ENCODE measurements at places on chromosomes 11 and 22.

- DNase-seq: no peak
Observed at GRCh38 chr11:75536786-75537641, 11.3 kb upstream of the GDPD5 start.

GRCh38 chr11:30753994-30754393 is 167.8 kb upstream of the MPPED2 start:
- DNase-seq: no peak

DNA sequence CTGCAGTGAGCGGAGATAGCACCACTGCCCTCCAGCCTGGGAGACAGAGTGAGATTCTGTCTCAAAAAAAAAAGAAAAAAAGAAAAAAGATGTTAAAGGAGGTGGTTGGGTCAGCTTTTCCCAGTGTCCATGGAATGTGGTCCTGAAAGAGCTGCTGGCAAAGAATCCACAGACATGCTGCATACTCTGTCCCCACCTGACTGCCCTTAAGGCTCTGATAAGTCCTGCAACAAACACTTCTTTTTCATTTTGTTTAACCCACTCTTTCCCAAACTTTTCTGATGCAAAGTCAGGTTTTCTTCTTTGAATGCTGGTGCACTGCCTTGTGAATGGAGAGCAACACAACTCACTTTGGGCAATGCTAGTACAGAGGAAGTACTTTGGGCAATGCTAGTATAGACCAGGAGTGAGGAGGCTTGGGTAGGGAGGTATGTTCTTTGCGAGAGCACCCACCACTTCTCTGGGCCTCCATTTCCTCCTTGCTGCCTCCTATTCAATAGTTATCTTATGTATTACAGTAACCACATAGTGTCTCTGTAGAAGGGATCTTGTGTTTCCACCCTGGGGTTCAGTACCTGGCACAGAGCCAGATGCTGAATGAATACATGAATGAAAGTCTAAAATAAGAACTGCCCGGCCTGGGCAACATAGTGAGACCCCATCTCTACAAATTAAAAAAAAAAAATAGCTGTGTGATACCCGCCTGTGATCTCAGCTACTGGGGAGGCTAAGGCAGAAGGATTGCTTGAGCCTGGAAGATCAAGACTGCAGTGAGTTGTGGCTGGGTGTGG is 18.9 kb downstream of the LIF start:
- DNase-seq: no peak

- DNase-seq: no peak
Observed at GRCh38 chr11:100994966-100995365, 134.6 kb downstream of the PGR start.

- no peak for DNase-seq
Observed at GRCh38 chr11:75920848-75921247, 105.8 kb downstream of the UVRAG start.

GRCh38 chr11:9716275-9717039 is 52.6 kb downstream of the SWAP70 start:
- DNase-seq: no peak

DNA sequence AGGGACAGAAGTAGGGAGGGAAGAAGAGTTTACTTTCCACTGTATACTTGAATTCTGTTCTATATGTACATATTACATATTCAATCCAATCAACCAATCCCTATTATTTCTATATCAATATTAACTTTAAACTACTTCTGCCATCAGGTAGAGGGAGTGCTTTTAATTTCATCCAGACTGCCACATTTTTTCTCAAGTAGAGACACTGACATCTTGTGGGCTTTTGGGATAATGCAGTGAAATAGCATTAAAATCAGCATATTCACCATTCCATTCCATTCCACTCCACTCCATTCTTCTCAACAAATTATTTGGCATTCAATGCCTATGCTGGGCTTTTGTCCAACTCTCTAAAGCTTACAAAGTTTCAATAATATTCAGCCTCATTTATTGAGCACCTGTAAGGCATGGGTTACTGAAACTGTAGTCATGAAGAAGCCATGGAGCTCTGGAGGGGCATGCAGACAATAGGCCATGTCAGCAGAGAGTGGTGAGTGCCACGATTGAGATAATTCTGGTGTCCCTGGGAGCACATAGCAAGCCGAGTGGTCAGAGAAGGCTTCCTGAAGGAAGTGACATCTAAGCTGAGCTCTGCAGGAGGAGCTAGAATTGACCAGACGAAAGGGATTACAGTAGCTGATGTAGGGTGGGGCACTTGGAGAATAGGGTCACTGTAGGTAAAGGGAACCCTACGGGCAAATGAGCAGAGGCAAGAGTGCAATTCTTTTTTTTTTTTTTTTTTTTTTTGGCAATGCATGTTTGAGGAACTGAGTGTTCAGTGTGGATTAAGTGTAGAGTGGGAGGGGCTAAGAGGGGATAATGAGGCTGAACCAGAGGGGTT is 12.8 kb upstream of the CLPB start:
- DNase-seq: no peak

DNA sequence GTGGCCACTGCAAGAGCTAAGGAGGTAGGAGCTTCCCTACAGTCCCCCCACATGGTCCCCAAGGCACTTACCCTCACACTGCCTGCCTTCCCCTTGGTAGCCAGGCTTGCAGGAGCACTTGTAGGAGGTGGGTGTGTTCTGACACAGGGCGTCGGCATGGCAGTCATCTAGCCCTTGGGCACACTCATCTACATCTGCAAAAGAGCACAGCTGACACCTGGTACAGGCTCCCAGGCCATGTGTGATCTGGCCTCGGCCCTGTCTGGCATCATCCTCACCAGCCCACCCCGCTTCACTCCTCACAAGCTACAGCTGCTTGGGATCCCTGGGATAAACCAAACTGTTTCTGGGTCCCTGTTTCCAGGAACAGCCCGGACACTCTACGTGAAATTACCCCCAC is 1.8 kb downstream of the SCUBE2 start:
- DNase-seq: no peak

GRCh38 chr22:46587061-46587460 is 33.1 kb upstream of the GRAMD4 start:
- no peak for DNase-seq

DNA sequence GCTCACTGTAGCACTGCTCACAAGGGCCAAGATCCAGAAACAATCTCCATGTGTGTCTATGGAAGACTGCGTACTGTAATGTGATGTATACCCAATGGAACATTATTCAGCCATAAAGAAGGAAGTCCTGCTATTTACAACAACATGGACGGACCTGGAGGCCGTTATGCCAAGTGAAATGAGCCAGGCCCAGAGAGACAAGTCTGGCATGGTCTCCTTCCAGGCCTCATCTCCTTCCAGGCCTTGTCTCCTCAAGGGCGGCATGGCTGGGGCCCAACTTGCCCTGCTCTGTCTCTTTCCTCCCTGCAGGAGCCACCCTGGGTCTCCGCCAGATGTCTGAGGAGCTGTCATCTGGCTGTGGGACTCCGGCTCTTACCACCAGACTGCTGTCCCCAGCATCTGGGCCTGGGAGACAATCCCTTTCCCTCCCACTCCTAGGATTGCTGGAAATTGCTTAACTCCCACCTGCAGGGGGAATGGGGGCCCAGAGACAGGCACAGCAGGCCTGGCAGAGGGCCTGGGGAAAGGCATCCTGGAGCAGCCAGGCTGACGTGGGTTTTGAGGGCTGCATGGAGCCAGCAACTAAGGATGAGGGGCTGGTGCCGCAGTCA is 1326.6 kb downstream of the TBC1D22A start:
- DNase-seq: no peak

DNA sequence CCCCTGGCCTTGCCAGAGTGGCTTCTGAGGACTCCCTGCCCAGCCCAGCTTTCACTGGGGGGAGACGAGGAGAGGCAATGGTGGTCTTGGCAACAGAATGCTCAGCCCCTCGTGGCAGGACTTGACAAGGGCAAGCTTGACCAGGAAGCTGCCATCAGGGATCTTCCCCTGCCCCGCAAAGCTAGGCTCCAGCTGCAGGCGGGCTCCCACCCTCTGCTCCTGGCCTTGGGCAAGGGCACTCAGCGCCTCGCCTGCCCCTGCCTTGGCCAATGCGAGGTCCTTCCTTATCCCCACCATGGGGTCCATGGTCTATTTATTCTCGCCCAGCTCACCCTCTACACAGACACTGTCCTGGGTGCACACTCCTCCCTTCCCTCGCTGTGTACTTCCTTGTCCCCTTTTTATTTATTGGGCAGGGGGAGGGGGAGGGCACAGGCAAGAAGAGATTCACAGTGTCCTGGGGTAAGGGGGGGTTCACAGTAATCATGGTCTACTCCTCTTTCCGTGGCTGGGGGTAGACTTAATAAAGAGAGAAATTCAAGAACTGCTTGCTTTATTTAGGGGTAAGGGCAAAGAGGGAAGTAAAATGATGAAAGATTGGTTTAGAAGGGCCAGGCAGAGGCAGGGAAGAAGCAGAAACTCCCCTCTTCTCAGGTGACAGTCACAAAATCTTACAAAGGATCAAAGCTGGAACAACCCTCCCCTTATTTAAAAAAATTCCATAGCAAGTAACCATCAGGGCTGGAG is 1.6 kb downstream of the GPHA2 start:
- no peak for DNase-seq

DNA sequence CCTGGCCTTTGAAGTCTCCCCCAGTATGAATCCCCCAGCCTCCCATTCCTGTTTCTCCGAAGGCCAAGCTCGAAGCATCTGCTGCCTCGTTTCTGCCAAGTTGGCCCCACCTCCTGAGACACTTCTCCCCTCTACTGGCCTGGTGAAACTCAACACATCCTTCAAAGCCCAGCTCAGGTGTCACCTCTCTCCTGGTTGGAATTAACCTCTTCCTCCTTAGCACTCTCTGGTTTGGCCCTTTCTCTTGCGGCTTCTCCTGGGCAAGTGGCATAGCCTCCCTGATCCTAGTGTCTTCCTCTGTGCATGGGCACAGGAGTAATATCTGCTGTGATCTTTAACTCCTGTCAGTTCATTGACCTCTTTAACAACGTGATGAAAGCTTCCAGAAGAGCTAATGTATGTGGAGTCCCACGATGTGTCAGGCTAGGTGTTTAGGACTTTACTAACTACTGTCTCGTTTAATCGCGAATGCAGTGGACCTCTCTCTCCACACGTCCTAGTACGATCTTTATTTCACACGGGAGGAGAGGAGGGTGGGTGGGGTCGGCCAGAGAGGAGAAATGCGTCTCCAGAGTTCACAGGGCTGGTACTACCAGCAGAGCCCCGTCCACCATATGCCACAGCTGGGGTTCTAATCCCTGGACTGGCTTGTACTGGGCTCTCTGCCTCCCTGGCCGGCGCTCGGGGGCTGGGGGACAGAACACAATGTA is 826 bp upstream of the PTPRJ start:
- DNase-seq: no peak

DNA sequence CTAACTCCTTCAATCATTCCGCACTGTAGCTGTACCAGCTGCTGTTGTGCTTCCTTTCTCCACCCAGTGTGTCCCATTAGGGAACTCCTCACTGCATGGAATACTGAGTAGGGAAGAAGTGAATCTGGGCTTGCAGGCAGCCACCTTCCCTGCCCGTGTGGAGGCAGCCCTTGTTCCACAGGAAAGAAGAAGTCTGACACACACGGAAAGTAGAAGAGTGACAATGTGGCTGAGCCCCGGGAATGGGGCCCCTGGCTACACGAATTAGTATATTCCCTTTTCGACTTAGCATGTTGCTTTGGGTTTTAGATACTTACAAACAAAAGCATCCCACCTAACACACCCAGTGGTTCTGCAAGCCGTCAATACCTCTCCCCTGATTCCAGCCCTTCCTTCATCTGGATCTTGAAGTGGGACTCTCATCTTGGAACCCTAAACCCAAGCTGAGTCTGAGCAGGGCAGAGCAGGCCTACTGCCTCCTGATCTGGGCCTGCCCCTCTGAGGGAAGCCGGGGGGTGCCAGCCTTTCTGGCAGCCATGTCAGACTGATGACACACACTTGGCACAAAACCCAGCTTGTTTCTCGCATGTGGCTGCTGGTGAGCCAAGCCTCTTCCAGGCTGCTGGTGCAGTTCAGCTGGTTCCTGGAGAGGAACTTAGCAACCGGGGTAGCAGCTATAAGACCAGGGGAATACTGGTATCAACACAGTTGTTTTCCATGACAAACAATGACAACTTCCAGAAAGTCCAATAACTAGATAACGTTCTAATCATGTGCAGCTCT is 71.6 kb downstream of the C11orf58 start:
- no peak for DNase-seq

DNA sequence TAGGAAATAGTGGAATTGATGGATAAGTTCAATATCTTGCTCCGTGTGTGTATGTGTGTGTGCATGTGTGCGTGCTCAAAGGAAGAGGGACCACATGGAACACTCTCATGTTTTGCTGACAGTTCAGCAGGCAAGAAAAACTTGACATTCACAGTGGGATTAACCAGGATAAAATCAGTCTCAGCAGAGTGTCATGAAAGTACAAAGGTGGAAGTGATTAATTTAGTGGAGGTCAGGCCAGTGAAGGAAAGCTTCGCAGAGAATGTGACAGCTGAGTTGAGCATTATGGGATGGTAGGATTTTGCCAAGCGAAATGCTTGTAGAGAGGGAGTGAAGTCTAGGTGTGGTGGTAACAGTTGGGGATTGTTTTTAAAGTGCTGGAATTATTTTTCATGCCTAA is 15.7 kb upstream of the FBXO3 start:
- no peak for DNase-seq

DNA sequence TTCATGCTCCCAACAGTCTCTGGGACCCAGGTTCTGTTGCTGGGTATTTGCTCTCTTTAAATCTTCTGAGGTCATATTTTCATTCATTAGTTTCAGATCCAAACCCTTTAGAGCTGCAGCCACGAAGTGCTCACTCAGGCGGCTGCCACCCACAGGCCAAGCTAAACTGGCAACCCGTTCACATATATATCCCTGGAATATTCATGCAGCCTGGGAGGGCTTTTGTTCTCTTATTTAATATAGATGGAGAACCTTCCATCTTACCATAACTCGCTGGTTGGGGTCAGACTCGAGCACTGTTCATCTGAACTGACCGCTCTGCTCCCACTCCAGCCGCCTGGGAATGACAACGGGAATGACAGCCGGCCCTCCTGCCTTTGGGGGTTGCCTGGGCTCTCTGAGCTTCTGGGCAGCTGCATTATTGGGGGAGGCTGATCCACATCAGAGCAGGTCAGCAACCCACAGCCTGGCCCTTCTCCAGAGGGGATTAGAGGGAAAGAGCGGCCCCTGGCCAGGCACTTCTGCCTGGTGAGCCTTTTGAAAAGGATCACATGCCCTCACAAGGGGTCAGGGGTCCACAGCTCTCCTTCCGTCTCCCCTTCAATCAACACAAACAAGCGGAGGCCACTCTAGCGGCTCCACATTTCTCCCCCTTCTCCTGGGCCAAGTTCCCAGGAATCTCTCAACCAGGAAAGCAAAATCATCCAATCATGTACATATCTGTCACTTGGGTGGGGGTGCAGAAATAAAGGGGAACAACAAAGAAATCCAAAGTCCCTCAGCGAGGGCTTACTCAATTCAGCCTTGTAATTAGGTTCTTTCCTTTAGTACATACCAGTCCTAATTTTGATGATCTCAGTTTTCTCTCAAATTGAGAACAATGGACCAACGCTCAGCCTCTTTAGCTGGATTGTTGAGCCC is 11.8 kb downstream of the TMEM184B start:
- no peak for DNase-seq

GRCh38 chr11:13800901-13801300 is 132.4 kb downstream of the FAR1 start:
- DNase-seq: no peak

DNA sequence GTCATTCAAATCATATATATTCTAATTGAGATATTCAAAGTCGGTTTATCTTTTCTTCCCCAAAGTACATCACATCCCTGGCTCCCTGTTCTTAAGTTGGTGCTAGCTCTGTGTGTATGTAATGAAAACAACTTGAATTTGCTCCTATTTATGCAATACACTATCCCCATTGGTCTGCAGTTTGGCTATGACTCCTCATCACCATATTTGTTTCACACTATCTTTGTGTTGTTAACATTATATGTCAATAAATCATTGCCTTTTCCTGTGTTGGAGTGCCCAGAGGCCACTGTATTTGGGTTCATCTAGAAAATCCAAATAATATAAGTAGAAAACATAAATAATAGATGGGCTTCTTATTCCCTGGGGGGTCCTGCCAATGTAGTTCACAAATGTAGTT is 306.6 kb upstream of the TENM4 start:
- DNase-seq: no peak

Measured in activated naive CD4-positive, alpha-beta T cell treated with anti-CD3 and anti-CD28 coated beads, Interleukin-2, amount 50 U/mL, for 16 hours (primary cell).